ENCODE measurements at places on chromosomes 5 and 9. TPM values are rescaled to one million over a fixed set of nuclear protein-coding genes. Genes with fewer than 3 reads are reported as not detected.

The STC2 gene
- 1,121 TPM for total RNA-seq

The CCIN gene
- 2.4 TPM for total RNA-seq

The ARL14EPL gene
- not detected for total RNA-seq

GRCh38 chr9:78745331-78745730 is 448.4 kb downstream of the PSAT1 start:
- no peak for DNase-seq
- no peaks in the 10 kb centered on the region for H3K27me3 ChIP-seq
- H3K4me3 ChIP-seq = no peak overlapping the region

DNA sequence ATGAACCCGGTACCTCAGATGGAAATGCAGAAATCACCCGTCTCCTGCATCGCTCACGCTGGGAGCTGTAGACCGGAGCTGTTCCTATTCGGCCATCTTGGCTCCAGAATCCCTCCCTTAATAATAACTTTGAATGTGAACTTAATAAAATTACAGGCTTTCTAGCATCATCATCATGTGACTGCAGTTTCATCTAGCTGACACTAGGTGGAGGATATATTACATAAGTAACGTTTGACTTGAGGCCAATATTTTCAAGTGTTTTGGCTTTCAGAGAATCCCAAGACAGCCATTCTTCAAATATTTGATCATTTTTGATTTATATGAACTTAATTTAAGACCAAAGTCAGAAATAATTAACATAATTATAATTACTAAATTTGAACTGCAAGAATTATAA is 474.9 kb upstream of the CDH10 start:
- H3K27me3 ChIP-seq = peaks cover 2% of the 10 kb centered on the region
- no peaks in the 10 kb centered on the region for H3K36me3 ChIP-seq
- H3K4me3 ChIP-seq = no peak overlapping the region
- no peaks in the 10 kb centered on the region for H3K4me1 ChIP-seq

Measured in chondrocyte (in vitro differentiated cells).